H4 (cell line): ENCODE measurements at places on chromosomes 2 and 18. TPM values are rescaled to one million over a fixed set of nuclear protein-coding genes. Genes with fewer than 3 reads are reported as not detected.

The SCG2 gene
- total RNA-seq, result 0.62 and 1.1 TPM in 2 replicates

The PRSS56 gene
- total RNA-seq, result not detected in 2 replicates

The GPN1 gene
- total RNA-seq, result 22.3 and 29.9 TPM in 2 replicates

The RAMP1 gene
- not detected in 2 replicates for total RNA-seq

The ZNF804A gene
- total RNA-seq, result 4.0 and 6.0 TPM in 2 replicates

The IL36G gene
- total RNA-seq, result not detected in 2 replicates

The ERBB4 gene
- total RNA-seq, result 0.04 and 0.33 TPM in 2 replicates

The ATP8B1 gene
- 0.64 and 1.8 TPM in 2 replicates for total RNA-seq
